ENCODE measurements at places on chromosomes 1 and 21.
A peak's percentile ranks its signal among the peaks of the same experiment; 100 is the strongest.

GRCh38 chr1:22216966-22217365 lies 74.1 kb upstream of the WNT4 start:
- no peak for DNase-seq

GRCh38 chr1:114061121-114061830 lies 82.0 kb downstream of the OLFML3 start:
- DNase-seq = no peak

GRCh38 chr1:229268505-229268904 lies 2.4 kb upstream of the RAB4A start:
- no peak for DNase-seq

- no peak for DNase-seq
These were observed 99.4 kb downstream of the CRYAA start for GRCh38 chr21:43268086-43268803.

- DNase-seq = no peak
These were observed 22.1 kb downstream of the TP73 start for GRCh38 chr1:3674100-3675094.

DNA sequence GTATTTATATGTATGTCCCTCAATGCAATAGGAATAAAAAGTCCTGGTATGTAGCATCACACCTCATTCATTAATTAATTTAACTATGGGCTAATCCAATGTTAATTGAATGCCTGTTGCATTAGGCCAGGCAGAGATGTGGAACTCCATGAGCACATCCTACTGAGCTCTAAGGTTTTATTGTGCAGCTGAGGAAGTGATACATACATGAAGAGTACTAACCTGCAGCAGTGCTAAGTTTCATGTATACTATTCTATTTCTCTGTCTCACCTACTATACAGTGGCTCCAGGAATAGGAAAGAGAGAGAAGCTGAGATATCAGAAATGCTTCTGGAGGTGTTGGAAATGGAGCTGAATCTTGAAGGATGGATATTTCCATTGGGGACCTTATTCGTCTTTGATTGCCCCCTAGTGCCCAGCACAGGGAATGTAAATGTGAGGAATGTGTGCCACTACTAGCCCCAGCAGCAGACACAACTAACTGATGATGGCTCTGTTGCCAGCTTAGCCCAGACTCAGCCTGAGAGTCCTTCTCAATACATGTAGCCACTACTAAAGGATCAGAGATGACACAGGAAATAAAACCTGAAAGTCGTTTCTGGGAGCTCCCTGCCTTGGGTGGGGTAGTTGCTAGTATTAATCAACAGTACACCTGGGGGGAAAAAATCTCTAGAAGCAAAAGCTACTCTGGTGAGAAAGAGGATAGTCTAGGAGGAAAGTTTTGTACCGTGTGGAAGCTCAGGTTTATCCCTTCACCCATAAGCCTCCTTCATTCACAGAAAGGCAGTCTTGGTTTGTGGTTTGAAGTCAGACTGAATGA lies 173.3 kb upstream of the FOXD3 start:
- DNase-seq = peak; percentile 66

GRCh38 chr1:241939798-241940197 lies 17.8 kb upstream of the BECN2 start:
- no peak for DNase-seq

DNA sequence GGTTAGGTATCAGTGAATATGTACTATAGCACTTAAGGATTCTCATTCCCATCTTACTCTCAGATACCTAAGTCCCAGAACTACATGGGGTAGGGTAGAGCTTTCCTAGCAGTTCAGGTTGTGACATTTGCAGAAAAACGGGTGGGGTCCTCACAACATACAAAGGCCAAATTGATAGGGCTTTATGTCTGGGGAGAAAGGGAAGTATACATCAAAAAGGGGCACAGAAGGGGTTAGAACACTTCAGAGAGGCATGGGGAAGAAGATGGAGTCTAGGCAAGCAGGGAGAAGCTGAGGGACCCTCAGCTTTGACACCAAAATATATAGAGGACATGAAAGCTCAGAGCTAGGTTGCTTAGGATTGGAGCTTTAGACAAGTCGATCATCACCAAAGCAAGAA lies 3.6 kb downstream of the UROD start:
- DNase-seq = no peak

- peak; percentile 77 for DNase-seq
These were observed 44.7 kb upstream of the GOLT1A start for GRCh38 chr1:204258213-204259115.

DNA sequence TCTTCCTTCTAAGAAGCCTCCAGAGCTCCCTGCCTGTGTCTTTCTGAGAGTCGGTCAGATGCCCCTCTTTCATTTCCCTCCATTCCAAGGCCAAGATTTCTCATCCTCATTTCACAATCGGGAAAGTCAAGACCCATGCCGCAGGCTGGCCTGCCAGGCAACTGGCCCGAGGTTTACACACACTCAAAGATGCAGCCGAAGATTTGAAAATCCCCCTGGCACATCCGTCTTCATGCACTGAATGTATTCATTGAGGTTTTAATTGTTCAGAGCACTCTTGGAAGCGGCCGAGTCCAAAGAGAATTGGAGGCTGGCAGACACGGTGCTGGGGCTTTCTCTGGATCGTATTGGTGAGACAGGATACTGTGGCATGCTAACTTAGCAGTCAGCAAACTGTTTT lies 29.1 kb upstream of the SRP9 start:
- DNase-seq = no peak

DNA sequence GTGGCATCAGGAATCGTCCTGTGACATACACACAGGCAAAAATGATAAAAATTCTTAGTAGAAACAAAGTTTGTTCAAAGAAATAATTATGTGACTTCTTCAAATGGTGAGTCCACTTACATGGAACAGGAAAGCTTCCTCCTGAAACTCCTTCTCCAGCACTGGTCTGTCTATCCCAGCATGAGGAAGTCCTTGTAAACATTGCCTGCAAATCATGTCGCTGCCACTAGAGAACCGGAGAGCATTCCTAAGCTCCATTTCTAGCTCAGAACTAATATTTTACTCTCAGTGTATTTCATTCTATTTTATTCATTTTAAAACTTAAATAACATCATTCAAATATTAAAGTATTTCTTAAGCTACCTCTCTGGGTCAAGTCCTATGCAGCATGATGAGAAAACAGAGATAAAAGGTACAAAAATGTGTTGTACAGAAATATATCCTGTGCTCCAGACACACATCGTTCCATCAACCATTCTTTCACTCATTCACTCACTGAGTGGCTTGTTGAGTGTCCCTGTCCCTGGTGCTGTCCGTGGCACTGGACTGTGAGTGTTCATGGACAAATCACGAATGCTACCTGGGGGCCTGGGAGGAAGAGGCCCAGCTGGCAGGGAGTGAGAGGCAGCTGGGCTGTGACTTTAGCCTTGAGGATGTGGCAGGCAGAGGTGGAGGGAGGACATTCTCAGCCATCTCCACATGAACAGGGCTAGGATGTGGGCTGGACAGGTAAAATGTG lies 10.0 kb downstream of the CYP4A22 start:
- no peak for DNase-seq

DNA sequence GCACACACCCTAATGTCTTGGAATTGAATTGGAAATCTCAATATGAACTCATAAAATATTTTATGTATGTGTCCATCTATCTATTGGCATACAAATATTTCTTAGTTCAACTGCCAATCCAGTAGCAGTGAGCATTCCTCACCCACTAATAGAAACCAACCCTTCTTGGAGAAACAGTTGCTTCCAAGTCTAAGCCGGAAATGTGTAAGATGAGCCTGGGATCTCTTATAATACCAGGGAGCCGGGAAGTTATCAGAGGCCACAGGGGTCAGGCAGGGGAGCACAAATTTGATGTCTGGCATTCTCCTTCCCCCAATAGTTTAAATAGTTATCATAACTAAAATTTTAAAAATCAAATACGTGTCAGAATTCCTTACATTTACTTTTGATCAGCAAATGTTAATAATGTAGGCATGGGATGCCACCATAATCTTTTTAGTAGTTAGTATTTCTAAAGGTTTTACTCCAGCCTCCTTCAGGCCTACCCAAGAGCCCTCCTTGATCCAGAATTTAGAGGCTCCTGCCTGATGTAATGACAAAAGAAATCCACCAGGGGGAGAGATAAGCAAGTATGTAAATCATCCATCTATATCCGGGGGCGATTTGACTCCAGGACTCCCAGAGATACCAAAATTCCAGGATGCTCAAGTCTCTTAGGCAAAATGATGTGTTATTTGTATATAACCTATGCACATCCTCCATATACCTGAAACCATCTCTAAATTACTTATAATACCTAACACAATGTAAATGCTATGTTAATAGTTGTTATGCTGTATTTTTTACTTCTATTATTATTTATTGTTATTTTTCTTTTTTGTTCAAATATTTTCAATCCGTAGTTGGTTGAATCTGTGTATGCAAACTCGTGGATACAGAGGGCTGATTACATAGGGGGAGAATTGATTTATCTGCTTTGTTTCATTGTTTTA lies 218.7 kb upstream of the COA6 start:
- peak; percentile 81 for DNase-seq

- DNase-seq = peak; percentile 61
These were observed 20.8 kb downstream of the PPFIA4 start for GRCh38 chr1:203046984-203047630.

GRCh38 chr1:29683472-29683871 lies 447.1 kb downstream of the PTPRU start:
- DNase-seq = no peak

- DNase-seq = no peak
These were observed 41.5 kb upstream of the MRPS6 start for GRCh38 chr21:34031835-34032370.

GRCh38 chr1:85484264-85484663 lies 19.3 kb upstream of the DDAH1 start:
- peak; percentile 57 for DNase-seq

DNA sequence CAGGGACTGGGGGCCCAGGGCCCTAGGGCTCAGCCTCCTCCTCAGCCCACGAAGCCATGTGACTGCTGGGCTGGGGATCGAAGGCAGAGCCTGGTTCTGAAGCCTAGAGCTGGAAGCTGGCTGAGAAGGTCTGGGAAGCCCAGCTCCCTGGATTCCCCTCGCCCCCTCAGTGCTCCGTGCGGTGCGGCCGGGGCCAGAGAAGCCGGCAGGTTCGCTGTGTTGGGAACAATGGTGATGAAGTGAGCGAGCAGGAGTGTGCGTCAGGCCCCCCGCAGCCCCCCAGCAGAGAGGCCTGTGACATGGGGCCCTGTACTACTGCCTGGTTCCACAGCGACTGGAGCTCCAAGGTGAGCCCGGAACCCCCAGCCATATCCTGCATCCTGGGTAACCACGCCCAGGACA lies 9.1 kb downstream of the ADAMTSL4 start:
- DNase-seq = peak; percentile 16

DNA sequence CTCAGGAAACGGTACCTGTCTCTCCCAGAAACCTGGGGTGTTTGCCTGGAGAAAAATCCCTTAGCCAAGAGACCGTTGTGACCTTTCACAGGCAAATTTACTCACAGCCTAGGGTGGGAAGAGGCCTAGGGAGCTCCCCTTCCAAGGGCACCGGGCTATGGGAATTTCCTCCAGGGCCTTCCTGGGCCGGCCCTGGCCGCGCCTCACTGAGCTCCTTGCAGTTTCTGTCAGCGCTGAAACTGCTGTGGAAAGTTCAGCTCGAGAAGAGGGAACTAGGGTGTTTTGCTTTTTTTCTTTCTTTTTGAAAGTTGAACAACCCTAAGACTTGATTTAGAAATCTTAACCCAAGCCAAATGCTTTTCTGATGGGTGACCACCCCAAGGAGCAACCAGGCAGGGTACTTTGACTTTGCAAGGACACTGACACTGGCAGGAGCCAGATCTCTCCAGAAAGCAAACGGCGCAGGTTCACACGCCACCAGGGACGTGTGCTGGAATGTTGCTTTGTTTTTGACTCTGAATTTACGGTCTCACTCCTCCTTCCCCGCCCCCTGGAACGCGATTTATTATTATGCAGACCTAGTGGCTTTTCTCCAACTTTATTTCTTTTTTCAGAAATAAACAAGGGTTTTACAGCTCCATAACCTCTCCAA lies 229.6 kb upstream of the JUN start:
- DNase-seq = peak; percentile 71

GRCh38 chr1:219171192-219171935 lies 2.3 kb upstream of the LYPLAL1 start:
- no peak for DNase-seq

DNA sequence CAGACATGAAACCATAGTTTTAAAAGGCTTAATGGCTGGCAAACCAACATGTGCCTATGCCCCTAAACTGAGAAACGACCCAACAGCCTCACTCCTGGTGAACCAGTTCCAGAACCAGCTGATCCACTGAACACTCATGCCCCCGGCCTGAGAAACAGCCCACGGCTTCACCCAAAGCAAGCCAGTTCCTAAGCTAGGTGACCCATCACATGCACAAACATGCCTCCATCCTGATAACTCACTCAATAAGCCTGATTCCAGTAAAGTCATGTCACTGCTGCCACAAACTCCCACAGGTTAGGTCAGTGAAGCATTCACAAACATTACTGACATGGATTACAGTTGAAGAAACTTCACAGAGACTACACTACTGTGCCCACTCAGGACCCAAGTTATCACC lies 161.6 kb downstream of the USH2A start:
- no peak for DNase-seq

Measured in dermis blood vessel endothelial cell (primary cell).